ENCODE measurements at places on chromosomes 2 and 18.

DNA sequence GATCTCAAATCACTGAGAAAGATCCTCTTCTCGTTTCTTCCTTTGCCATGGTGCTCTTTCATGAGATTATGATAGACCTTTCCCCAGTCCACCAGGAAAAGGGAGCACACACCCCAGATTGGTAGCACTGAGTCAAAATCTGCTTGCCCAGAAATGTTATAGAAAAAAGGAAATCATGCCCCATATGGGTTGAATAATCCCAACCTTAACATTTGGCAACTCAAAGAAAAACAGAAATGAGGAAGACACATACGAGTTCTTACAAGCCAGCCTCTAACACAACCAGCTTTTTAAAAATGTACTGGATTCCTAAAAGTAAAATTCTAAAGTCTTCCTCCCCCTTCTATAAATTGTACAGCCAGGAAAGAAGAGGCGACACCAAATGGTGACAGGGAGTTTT is 103.0 kb downstream of the ANKRD44 start:
- no peak for DNase-seq

- DNase-seq: no peak
These were observed 190.4 kb downstream of the RIT2 start for GRCh38 chr18:42925036-42925435.

DNA sequence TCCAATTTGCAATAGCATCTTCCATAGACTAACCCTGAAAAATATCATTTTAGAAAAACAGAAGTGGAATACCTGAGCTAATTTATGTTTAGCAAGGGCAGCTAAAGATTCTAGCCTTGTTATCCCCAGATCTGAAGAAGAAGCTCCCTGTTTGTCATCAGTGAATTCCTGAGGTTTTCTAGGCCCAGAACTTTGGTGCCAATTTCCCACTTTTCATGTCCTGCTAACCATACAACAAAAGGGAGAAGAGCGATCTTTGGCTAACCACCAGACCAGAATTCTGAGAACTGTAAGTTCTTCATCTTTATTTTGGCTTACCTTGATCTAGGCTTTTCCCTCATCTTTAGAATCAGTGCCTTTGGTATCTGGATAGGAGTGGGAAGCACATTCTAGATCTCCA is 51.3 kb upstream of the RASGRP3 start:
- no peak for DNase-seq

DNA sequence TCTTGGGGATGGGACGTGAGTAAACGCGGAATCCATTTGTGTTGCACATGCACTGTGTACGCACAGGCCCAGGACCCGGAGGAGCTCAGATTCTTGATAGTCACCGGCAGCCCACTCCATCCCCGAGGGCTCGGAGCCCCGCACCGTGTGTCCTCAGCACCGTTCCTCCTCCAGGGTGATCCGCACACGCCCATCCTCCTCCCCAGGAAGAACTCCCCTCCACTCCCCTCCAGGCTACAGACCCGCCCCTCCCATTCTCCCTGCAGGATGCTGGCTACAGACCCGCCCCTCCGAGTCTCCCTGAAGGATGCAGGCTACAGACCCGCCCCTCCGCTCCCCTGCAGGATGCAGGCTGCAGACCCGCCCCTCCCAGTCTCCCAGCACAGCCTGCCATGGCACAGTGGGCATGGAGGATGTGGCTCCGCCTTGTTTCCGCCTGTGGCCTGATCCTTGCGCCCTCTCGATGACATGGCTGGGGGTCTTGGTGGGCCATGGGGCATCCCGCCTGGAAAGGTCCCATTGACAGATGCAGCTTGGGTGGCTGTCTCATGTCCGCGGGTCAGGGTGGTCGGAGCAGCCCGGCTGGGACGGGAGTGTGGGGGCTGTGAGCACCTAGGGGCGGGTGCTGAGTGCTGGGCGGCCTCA is 14.1 kb downstream of the CTDP1 start:
- DNase-seq: no peak

DNA sequence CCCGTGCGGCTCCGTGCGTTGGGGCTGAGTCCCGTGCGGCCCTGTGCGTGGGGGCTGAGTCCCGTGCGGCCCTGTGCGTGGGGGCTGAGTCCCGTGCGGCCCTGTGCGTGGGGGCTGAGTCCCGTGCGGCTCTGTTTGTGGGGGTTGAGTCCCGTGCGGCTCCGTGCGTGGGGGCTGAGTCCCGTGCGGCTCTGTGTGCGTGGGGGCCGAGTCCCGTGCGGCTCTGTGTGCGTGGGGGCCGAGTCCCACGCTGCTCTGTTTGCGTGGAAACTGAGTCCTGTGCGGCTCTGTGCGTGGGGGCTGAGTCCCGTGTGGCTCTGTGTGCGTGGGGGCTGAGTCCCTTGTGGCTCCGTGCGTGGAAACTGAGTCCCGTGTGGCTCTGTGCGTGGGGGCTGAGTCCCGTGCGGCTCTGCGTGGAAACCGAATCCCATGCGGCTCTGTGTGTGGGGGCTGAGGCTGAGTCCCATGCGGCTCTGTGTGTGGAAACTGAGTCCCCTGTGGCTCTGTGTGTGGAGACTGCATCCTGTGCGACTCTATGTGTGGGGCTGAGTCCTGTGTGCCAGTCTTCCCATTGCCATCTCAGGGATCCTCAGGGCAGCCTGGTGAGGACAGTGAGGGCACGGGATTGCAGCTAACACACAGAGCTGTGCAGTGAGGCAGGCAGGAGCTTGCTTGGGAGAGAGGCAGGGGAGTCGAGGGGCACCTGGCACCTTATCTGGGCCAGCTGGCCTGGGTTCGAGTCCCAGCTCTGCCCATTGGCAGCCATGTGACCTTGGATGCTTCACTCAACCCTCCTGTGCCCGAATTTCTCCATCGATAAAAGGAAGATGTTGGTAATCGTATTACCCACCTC is 44.5 kb downstream of the LDLRAD4 start:
- DNase-seq: no peak

- DNase-seq: no peak
These were observed 140.0 kb upstream of the FHL2 start for GRCh38 chr2:105538840-105539239.

GRCh38 chr2:5725794-5726463 is 33.7 kb downstream of the SOX11 start:
- DNase-seq: no peak

GRCh38 chr2:158664987-158665386 is 130.1 kb upstream of the DAPL1 start:
- no peak for DNase-seq

DNA sequence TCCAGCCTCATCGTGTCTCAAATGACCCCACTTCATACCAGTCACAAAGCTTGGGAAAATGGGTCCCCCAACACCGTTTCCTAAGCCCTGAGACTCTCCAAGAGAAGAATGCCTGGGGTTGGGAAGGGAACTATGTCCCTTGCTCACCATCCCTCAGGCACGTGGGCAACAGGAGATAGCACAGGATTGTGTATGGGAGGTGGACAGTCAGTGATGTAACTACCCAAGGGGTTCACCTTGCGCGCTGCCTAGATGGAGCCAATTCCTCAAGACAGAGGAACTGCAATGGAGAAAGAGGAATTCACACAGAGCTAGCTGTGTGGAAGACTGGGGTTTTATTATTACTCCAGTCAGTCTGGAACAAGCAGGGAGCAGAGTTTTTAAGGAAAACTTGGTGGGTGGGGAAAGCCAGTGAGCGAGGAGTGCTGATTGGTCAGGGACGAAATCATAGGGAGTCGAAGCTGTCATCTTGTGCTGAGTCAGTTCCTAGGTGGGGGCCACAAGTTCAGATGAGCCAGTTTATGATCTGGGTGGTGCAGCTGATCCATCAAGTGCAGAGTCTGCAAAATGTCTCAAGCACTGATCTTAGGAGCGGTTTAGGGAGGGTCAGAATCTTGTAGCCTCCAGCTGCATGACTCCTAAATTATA is 13.8 kb upstream of the CXCR1 start:
- DNase-seq: no peak

- DNase-seq: peak; percentile 72
These were observed 659 bp downstream of the ZNF142 start for GRCh38 chr2:218658671-218659257.

DNA sequence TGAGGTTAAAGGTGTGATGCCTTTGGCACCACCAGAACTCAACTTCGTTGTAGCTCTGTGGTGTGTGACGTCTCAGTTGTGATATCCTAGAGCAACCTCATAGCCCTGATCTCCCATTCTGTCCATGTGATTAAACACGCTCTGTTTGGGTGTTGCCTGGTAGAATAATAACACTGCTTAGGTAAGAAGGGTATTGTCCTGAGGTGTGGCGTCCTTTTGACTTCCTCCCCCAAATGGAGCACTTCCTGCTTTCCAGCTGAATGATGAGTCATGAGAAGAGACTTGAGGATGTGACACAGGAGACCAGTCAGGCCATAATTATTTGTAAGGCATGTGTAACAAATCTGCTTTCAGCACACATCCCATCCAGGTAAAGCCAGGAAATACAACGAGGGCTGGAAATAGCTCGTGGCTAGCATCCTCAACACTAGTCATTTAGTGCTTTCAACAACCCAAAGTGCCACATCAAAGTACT is 100.7 kb downstream of the RAPGEF4 start:
- DNase-seq: peak; percentile 59

- no peak for DNase-seq
These were observed 50.8 kb downstream of the ACYP2 start for GRCh38 chr2:54166121-54166773.

DNA sequence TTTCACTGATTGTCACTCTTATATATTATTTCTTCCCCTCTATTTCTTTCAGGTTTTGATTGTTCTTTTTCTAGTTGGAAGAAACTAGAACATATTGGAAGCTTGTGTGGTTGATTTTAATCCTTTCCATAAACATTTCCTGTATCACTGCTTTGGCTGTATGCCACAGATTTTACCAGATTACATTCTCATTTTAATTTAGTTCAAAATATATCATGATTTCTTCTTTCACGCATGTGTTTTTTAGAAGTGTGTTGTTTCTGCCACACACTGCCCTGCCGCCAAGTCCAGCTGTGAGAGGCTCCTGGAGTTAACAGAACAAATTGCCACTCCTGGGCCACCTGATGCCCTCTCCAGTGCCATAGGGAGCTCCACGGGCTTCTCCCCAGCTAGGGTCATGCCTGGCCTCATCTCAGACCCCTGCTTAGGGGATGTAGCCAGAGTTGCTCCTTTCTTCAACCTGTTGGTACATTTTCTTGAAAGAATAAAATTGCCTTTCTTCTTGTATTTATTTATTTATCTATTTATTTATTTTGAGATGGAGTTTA is 206.2 kb upstream of the COPS8 start:
- DNase-seq: no peak

DNA sequence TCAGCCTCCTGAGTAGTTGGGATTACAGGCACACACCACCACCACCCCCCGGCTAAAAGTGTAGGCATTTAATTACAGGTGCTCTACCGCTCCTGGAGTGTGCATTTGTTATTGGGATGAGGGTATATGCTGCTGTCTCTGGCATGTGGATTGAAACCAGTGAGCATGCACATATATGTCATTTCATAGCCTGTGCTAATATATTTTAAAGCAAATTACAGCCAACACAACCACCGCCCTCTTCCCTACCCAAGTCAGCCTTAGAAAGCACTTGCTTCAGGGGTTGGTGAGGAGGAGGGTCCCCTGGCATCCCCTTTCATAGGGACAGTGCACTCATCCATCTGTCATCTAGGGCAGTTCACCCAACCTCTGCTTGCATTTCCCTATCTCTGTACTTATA is 10.5 kb upstream of the TBC1D8 start:
- no peak for DNase-seq

DNA sequence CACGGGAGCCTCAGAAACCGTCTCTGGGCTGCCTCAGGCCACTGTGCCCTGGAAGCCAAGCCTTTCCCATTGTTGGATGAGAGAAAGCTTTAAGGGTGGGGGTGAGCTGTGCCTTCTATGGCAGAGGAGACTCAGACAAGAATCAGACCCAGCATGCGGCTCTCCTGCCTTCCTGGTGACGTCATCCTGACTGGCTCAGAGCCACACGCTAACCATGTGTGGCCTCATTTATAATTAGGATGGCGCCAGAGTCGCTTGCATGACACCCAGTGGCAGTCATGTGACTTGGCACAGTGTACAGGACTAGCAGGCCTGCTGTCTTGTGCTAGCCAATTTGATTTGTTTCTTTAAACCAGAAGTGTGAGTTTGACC is 99.1 kb downstream of the SH3BP4 start:
- DNase-seq: peak; percentile 60

- DNase-seq: no peak
These were observed 18.3 kb upstream of the CDC42EP3 start for GRCh38 chr2:37689751-37690150.

DNA sequence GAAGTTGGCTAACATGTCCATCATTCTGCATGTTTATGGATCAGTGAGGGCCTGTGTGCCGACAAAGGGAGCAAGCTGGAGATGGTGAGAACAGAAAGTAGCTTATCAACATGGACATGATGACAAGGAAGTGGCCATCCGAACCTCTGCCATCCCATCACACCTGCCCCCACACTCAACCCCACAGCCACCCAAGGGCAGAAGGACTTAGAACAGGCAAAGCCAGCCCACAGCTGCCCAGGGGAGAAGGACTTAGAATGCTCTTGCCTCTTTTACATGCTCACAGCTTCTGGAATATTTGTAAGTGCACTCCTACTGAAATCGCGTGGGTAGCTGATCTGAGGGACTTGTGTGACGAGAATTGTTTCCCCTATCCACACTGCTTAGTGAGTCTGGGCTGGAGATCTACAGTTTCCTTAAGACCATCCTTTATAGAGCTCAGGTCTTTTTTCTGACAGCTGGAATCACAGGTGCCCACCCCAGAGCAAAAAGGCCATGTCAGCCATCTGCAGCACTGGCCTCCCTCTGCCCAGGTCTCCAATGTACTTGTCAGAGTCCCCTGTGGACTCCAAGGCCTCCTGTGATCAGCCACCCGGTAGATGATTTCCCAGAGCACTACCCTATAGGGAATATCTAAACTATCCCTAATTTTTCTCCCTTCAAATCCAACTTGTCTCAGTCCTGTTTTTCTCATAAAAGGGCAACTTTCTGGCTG is 154.1 kb downstream of the SMAD7 start:
- DNase-seq: no peak

DNA sequence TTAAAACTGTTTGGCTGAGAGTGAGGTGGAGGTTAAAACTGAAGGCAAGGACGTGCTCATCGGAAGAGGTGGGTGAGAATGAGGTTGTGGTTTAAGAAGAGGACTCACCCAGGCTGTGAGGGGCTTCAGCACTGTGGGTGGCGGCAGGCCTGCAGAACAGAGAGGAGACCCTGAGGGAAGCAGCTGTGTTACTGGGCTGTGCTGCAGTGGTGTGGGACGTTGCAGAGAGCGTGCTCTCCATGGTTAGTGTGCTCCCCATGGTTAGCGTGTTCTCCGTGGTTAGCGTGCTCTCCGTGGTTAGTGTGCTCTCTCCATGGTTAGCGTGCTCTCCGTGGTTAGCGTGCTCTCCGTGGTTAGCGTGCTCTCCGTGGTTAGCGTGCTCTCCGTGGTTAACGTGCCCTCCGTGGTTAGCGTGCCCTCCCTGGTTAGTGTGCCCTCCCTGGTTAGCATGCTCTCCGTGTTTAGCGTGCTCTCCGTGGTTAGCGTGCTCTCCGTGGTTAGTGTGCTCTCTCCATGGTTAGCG is 68.5 kb upstream of the NFATC1 start:
- DNase-seq: no peak

DNA sequence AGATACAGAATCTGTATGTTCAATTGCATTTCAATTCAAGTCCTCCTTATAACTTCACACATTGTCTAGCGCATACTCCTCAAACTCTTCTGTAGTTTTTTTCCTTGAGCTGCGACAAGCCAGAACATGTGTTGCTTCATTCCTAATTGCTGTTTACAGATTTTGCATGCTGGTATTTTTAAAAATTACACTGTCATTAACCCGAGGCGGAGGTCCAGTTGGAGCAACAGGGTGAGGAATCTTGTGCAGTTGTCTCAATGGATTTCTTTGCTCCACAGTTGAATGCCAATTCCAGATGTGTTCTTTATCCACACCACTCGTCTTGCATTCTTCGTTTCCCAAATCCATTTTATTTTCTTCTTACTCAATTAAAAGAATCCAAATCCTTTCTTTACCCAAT is 16.4 kb upstream of the SERPINB13 start:
- no peak for DNase-seq

- no peak for DNase-seq
These were observed 165.2 kb downstream of the TMEM200C start for GRCh38 chr18:5729983-5730699.
